ENCODE measurements at places on chromosomes 11 and 22. TPM values are rescaled to one million over a fixed set of nuclear protein-coding genes. Genes with fewer than 3 reads are reported as not detected.

- no peak for DNase-seq
- H3K4me3 ChIP-seq = no peak overlapping the region
Measured at GRCh38 chr11:105211806-105212554, 72.4 kb upstream of the CARD18 start.

GRCh38 chr11:16741473-16741872 lies 3.0 kb downstream of the C11orf58 start:
- H3K36me3 ChIP-seq = peaks cover 1% of the 10 kb centered on the region
- no peaks in the 10 kb centered on the region for H3K27me3 ChIP-seq

The RIMBP3C gene
- not detected for total RNA-seq

- H3K36me3 ChIP-seq = no peaks in the 10 kb centered on the region
- no peaks in the 10 kb centered on the region for H3K27me3 ChIP-seq
- no peak overlapping the region for H3K4me3 ChIP-seq
- DNase-seq = no peak
- peaks cover 7% of the 10 kb centered on the region for H3K4me1 ChIP-seq
Measured at GRCh38 chr11:69319255-69320106, 25.5 kb downstream of the MYEOV start.

DNA sequence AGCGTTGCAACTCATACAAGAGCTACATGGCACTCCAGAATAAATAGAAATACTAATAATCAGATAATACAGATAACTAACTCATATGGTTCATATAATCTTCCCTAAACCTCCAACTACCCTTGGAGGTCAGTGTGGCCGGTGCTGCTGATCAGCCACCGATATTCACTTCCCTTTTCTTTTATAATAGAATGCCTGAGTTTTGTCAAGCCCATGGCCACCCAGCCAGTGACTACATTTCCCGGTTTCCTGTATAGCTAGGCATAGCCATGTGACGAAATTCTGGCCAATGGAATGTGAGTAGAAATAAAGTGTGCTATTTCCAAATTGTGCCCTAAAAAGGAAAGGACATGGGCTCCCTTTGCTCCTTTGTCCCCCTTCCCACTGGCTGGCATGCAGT lies 5.9 kb upstream of the CAT start:
- peaks cover 8% of the 10 kb centered on the region for H3K27me3 ChIP-seq
- no peaks in the 10 kb centered on the region for H3K36me3 ChIP-seq
- H3K4me3 ChIP-seq = no peak overlapping the region
- no peak for DNase-seq
- H3K27ac ChIP-seq = no peak overlapping the region

Data from activated T-cell treated with anti-CD3 and anti-CD28 coated beads, Interleukin-2, amount 50 U/mL, for 72 hours (primary cell).